ENCODE measurements at places on chromosomes 2 and 18.

DNA sequence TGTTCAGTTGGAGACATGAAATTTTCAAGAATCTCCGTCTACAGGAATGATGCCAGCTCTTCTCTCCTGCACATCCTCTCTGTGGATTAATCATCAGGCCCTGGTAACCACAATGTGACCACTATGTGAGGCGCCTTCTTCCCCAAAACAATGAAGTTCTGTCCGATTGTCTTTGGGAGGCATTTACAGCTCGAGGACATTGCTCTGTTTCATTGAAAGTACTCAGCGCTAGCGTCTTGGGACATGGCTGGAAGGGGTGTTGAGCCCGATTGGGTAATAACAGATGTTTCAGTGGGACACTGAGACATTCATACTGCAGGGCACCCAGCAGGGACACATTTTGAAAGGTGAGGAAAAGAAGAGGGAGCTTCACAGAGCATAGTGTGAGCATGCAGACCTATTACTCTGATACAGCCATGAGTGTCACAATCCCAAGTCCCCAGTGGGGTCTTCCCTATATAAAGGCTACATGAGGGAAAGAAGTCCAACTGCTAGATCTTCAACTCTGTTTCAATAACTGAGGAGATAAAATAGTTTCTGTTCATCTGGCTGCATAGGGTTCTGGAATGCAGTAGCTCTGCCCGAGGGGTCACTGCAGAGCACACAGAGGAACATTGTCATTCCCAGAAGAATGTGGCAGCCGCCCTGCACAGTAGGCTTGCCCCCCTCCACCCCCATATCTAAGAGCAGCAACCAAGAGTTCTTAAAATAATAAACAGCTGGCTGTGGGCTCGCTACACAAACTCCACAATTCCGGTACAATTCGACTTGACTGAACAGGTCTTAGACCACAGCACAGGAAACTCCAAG, 237.3 kb downstream of the OSR1 start:
- no peak for DNase-seq

- DNase-seq, result no peak
Observed at GRCh38 chr18:23209796-23210195, 74.5 kb downstream of the CABLES1 start.

GRCh38 chr2:70670202-70670601, 97.8 kb downstream of the ADD2 start:
- no peak for DNase-seq

DNA sequence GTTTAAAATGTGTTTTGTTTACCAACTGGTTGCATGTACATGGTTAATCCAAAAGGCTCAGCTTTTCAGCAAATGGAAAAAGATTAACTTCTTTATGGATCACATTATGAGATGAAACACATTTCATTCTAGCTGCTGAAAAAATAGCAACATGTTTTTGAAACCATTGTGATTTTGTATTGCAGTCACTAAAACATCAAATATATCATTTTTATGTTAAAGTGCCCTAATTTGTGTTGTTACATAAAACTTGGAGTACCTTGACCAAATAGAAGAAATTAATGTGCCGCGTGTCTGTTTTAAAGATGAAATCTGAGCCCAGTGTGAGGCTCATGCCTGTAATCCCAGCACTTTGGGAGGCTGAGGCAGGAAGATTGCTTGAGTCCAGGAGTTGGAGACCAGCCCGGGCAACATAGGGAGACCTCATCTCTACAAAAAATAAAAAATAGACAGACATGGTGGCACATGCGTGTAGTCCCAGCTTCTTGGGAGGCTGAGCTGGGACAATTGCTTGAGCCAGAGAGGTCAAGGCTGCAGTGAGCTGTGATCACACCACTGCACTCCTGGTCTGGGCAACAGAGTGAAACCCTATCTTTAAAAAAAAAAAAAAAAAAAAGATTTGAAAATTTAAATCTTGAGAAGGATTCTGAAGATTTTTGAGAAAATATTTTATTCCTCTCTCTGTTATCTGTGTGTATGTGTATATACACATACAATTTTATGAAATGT, 96.6 kb downstream of the FMNL2 start:
- no peak for DNase-seq

DNA sequence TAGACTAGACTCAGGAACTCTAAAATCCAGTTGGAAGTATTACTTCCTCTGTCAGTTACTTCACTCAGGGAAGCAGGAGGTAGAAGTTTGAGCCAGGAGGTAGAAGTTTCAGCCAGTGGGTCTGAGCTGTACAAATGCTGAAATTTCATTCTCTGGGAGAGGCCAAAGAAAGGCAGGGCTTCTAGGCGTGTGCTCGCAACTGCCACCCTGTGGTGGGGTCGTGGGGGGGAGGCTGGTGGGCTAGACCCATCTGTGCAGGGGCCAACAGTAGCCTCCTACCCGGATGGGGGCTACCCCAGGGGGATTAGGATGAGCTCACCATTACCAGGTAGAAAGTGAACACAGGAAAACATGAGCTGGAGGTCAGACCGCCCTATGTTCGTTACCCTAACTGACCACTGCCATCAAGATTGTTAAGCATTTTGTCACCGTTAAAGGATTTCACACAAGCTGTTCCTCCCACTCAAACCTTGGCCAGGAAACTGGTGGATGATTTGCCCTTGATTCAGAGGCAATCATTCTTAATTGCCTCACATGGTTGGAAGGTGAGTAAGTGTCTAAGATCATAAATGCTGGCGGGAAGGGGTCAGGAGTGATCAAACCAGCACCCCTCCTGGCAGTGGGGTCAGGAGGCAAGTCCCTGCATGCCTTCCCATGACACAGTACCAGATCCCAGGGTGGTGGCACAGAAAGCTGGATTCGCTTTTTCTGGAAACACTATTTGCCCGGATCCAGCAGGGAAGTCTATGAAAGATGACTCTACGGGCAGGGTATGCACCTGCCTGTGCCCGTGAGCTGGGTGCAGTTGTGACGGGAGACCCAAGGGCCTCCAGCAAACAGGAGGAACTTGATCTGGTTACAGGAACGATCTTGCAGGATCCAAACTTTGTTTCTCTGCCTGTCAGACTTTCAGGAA, 5.2 kb upstream of the FHL2 start:
- no peak for DNase-seq

DNA sequence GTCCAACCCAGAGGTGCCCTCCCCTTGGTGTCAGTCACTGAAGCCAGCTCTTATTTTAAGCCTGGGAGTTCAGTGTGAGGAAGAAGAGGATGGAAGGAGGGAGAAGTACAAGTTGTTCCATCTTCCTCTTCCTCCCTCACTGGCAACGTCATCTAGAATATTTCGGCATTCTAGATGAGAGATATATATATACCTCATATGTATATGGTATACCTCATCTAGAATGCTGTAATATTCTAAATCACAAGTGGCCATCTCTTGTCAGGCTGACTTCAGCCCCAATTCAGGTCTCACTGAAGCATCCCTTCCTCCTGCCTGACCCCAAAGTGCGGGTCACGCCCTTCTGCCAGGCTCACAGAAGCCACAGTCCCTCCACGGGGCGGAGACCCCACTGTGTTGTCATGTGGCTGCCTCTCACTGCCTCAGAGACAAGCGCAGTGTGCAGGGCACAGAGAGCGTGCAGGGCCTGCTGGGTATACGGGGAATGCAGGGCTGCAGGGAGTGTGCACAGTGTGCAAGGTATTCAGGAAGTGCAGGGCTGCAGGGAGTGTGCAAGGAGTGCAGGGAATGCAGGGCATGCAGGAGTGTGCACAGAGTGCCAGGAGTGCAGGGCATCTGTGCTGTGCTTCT, 32.8 kb upstream of the B3GNT7 start:
- no peak for DNase-seq

GRCh38 chr2:217866457-217866856, 136.3 kb downstream of the TNS1 start:
- no peak for DNase-seq

- no peak for DNase-seq
Observed at GRCh38 chr2:226020956-226021355, 621.4 kb downstream of the NYAP2 start.

DNA sequence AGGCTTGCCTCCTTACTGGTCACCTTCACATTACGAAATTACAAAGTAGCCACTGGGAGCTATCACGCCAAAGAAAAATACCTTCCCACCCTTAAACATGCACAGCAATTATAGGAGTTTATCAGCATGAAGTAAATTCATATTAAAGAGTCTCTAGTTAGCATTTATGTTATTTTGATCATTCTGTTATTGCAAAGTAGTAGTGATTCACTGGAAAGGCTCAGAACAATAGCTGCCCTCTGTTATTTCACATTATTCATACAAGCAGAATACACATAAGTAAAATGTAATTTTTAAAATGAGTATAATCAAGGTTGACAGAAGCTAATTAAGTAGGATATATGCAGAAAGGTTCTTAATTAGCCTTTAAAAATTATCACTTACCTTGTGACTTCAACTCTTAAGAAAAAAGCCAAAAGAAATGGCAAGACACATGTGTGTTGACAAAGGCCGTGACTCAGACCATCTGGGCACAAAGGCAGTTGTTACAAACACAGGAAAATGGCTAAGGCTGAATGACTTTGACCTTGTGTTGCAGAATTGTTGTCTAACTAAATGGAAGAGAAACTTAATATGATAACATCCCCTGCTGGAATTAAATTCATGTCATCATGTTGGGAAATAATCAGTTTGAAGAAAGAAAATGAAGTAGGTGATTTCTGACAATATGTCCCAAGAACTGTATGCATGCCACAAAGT, 108.3 kb downstream of the ARL6IP6 start:
- no peak for DNase-seq

All from progenitor cell of endocrine pancreas (in vitro differentiated cells).